Type B pancreatic cell (in vitro differentiated cells): ENCODE measurements at places on chromosomes 5 and 9.

- H3K36me3 ChIP-seq = no peaks in the 10 kb centered on the region
- H3K4me3 ChIP-seq = peak overlapping the region; percentile 40
- H3K27me3 ChIP-seq = peaks cover 8% of the 10 kb centered on the region
- peak overlapping the region; percentile 71 for H3K27ac ChIP-seq
- DNase-seq = no peak
Measured at GRCh38 chr5:147554261-147554817, 44.5 kb upstream of the DPYSL3 start.

GRCh38 chr5:130975847-130976246 lies 189.2 kb downstream of the HINT1 start:
- no peaks in the 10 kb centered on the region for H3K36me3 ChIP-seq
- no peaks in the 10 kb centered on the region for H3K4me1 ChIP-seq
- no peak overlapping the region for H3K27ac ChIP-seq
- no peak for DNase-seq
- peaks cover 3% of the 10 kb centered on the region for H3K27me3 ChIP-seq
- no peak overlapping the region for H3K4me3 ChIP-seq

- peaks cover 10% of the 10 kb centered on the region for H3K27me3 ChIP-seq
- H3K36me3 ChIP-seq = no peaks in the 10 kb centered on the region
- no peak overlapping the region for H3K4me3 ChIP-seq
- peaks cover 38% of the 10 kb centered on the region for H3K4me1 ChIP-seq
- H3K27ac ChIP-seq = no peak overlapping the region
Measured at GRCh38 chr5:125059255-125060002, 313.0 kb upstream of the ZNF608 start.

GRCh38 chr9:18526685-18527084 lies 52.7 kb downstream of the ADAMTSL1 start:
- peaks cover 9% of the 10 kb centered on the region for H3K4me1 ChIP-seq
- no peak for DNase-seq
- no peaks in the 10 kb centered on the region for H3K27me3 ChIP-seq
- H3K4me3 ChIP-seq = no peak overlapping the region
- peaks cover 3% of the 10 kb centered on the region for H3K36me3 ChIP-seq

DNA sequence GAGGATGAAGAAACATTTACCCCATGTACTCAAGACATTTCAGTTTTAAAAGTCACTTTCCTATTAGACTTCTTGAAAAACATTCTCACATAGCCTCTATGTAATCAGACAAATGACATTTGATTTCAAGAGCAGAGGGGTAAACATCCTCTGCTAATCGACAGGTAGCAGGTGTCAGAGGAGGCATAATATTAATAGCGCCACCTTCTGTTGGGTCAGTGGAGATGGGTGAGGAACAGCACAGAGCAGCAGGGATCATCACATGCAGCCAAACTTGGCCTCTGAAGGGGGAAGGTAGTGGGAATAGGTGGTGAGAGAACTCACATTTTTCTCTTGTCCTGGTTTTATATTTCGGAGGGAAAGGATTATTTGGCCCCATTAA lies 3.3 kb upstream of the LSM11 start:
- no peak overlapping the region for H3K27ac ChIP-seq
- peaks cover 5% of the 10 kb centered on the region for H3K27me3 ChIP-seq
- no peak for DNase-seq
- peak overlapping the region; percentile 30 for H3K4me3 ChIP-seq
- peaks cover 7% of the 10 kb centered on the region for H3K4me1 ChIP-seq
- no peaks in the 10 kb centered on the region for H3K36me3 ChIP-seq

DNA sequence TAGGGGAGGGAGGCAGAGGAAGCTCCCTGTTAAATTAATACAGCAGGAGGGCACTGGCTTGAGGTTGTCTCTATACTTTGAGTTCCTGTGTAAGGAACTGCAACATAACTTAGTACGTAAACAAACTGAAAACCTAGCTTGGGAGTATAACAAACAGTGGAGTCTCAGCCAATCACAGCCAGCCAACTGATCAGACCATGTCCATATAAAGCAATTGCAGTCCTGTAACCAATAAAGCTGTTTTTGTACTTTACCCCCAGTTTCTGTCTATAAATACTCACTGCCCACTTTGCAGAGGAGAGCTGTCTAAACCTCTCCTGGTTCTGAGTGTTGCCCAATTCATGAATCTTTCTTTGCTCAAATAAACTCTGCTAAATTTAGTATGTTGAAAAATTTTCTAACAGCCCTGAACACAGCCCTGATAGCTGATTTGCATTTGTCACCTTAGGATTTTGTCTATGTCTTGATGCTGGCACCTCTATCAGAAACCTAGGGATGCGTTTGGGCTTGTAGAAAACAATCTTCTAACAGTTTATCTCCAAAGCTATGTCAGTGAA lies 39.9 kb downstream of the GDNF start:
- no peak for DNase-seq
- no peaks in the 10 kb centered on the region for H3K4me1 ChIP-seq
- no peaks in the 10 kb centered on the region for H3K27me3 ChIP-seq

GRCh38 chr9:3240656-3241268 lies 285.0 kb downstream of the RFX3 start:
- DNase-seq = no peak
- no peak overlapping the region for H3K27ac ChIP-seq
- no peak overlapping the region for H3K4me3 ChIP-seq
- peaks cover 14% of the 10 kb centered on the region for H3K36me3 ChIP-seq

- H3K4me3 ChIP-seq = peak overlapping the region; percentile 32
- peaks cover 8% of the 10 kb centered on the region for H3K4me1 ChIP-seq
- H3K27me3 ChIP-seq = peaks cover 16% of the 10 kb centered on the region
Measured at GRCh38 chr9:135968083-135968476, 6.9 kb upstream of the UBAC1 start.

DNA sequence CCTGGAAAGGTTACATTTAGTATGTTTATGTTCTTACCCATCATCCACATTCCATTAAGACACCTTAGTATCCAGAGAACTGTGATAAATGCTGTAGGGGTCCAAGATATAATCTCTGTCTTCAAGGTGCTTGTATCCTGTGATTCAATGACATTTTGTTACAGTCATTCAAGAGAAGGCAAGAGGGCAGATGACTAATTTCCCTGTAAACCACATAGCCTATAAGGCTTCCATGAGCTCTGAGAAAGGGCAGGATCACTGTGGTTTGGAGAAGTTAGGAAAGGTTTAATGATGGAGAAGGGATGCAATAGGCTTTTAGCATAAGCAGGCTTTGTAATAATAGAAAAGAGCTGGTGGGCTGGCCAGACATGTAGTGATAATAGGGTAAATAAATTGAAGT lies 40.0 kb downstream of the PAPPA start:
- DNase-seq = no peak
- peaks cover 8% of the 10 kb centered on the region for H3K36me3 ChIP-seq
- H3K27me3 ChIP-seq = peaks cover 15% of the 10 kb centered on the region
- H3K27ac ChIP-seq = no peak overlapping the region
- no peak overlapping the region for H3K4me3 ChIP-seq

- DNase-seq = no peak
- H3K27ac ChIP-seq = peak overlapping the region; percentile 74
- no peak overlapping the region for H3K4me3 ChIP-seq
- H3K27me3 ChIP-seq = no peaks in the 10 kb centered on the region
Measured at GRCh38 chr5:14405706-14406553, 175.7 kb upstream of the OTULINL start.

- no peaks in the 10 kb centered on the region for H3K27me3 ChIP-seq
- H3K4me1 ChIP-seq = peaks cover 5% of the 10 kb centered on the region
- no peak overlapping the region for H3K27ac ChIP-seq
- H3K4me3 ChIP-seq = no peak overlapping the region
Measured at GRCh38 chr5:172038167-172038566, 31.7 kb upstream of the FBXW11 start.

DNA sequence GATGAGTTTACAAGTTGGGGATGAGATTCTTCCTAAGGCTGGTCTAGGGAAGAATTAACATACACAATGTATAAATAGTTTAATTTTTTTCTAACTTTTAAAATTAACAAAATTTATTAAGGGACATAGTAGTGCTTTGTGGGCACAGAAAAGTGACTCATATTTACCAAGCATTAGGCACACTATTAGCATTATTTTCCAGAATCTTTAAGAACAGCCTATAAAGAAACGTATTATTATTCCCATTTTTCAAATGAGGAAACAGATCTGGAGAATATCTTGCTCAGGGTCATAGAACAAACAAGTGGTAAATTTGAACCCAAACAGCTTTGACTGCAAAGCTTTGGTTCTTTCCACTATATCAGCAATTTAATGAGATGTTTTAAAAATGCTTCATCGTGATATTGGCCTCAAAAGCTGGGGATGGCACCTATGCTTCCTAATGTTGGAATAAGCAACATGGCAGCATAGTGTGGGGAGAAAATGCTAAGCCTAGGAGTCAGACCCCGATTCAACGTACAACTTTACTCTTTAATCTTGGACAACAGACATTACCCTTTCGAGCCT lies 55.9 kb downstream of the ABCA1 start:
- peaks cover 39% of the 10 kb centered on the region for H3K4me1 ChIP-seq
- no peaks in the 10 kb centered on the region for H3K27me3 ChIP-seq
- H3K36me3 ChIP-seq = peaks cover 15% of the 10 kb centered on the region
- no peak overlapping the region for H3K27ac ChIP-seq
- no peak for DNase-seq

- no peak overlapping the region for H3K4me3 ChIP-seq
- no peaks in the 10 kb centered on the region for H3K36me3 ChIP-seq
- no peak overlapping the region for H3K27ac ChIP-seq
- peaks cover 3% of the 10 kb centered on the region for H3K27me3 ChIP-seq
- no peak for DNase-seq
Measured at GRCh38 chr5:52702877-52703276, 84.8 kb upstream of the ITGA1 start.

GRCh38 chr9:136482793-136483588 lies at the start of gene SEC16A:
TSS of gene SEC16A (minus strand) at chr9:136483040. CDS start at chr9:136477615, 5,425 bp downstream.
- peak within 1 kb of the TSS; percentile 95 for H3K27ac ChIP-seq
- H3K36me3 ChIP-seq = no peaks in the 10 kb centered on the region
- H3K4me3 ChIP-seq = peak within 1 kb of the TSS; percentile 96
- DNase-seq = peak; percentile 100
- H3K4me1 ChIP-seq = peaks cover 19% of the 10 kb centered on the region
- H3K27me3 ChIP-seq = no peaks in the 10 kb centered on the region

- H3K27me3 ChIP-seq = no peaks in the 10 kb centered on the region
- no peaks in the 10 kb centered on the region for H3K4me1 ChIP-seq
- H3K4me3 ChIP-seq = no peak overlapping the region
- H3K36me3 ChIP-seq = no peaks in the 10 kb centered on the region
Measured at GRCh38 chr9:74804018-74804385, 83.7 kb downstream of the TRPM6 start.

DNA sequence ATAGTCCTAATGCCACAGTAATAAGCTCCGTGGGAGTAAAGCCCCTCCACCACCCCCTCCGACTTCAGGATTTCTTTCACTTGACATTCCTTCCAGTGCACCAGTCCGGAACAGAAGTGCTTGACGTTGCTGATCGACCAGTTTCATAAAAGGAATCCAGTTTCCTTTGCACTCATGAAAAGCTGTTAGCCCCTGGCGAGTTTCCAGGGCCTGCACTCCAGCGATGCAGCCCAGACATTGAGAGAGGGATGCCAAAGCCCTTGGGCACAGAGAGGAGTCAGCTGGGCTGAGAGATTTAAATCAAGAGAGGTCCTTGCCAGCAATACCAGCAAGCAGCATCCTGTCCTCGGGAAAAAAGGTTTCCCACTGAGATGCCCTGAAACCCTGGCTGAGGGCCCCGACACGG lies 170.1 kb downstream of the GABBR2 start:
- DNase-seq = no peak
- H3K27ac ChIP-seq = no peak overlapping the region
- no peaks in the 10 kb centered on the region for H3K4me1 ChIP-seq
- H3K4me3 ChIP-seq = no peak overlapping the region

GRCh38 chr9:21082671-21083070 lies 4.9 kb upstream of the IFNB1 start:
- no peak for DNase-seq
- H3K4me1 ChIP-seq = no peaks in the 10 kb centered on the region
- no peak overlapping the region for H3K27ac ChIP-seq
- no peak overlapping the region for H3K4me3 ChIP-seq
- no peaks in the 10 kb centered on the region for H3K27me3 ChIP-seq

DNA sequence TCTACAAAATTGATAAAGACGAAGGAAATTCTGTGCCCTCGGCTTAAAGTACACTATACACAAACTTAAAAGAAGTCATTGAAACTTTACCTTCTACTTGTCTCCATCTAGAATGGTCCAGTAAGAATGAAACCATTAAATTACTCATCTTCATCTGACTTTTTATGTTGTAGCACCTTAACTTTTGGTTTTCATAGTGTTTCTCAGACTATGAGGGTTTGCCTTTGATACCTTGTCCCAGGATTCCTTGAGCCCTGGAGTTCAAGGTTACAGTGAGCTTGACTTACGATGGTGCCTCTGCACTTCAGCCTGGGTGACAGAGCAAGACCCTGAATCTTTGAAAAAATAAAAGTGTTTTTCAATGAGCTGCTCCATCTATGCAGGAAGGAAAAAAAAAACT lies 132.2 kb downstream of the CDC42SE2 start:
- H3K4me1 ChIP-seq = peaks cover 7% of the 10 kb centered on the region
- no peaks in the 10 kb centered on the region for H3K27me3 ChIP-seq
- no peak overlapping the region for H3K27ac ChIP-seq
- H3K4me3 ChIP-seq = no peak overlapping the region
- no peak for DNase-seq

- peaks cover 4% of the 10 kb centered on the region for H3K36me3 ChIP-seq
- H3K4me1 ChIP-seq = no peaks in the 10 kb centered on the region
- no peak overlapping the region for H3K27ac ChIP-seq
Measured at GRCh38 chr9:123894822-123895221, 35.1 kb downstream of the DENND1A start.

GRCh38 chr5:1061916-1062315 lies 49.9 kb downstream of the SLC12A7 start:
- no peaks in the 10 kb centered on the region for H3K4me1 ChIP-seq
- no peaks in the 10 kb centered on the region for H3K27me3 ChIP-seq
- H3K27ac ChIP-seq = no peak overlapping the region

DNA sequence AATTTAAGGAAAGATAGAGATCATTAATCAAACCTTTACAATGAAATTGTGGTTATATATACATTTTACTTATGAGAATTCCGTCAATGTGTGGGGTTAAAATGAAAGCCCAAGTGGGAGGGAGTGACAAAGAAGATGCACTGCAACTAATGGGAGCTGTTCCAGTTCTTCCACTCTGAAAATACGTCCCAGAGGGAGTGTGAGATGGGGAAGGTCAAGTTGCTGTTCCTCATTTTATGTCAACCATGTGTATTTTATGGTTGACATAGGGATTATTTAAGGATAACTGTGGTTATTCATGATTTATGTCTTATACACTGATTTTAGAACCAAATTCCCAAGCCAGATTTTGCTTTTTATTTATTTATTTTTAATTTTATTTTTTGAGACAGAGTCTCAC lies 14.2 kb upstream of the RGS3 start:
- H3K27ac ChIP-seq = no peak overlapping the region
- no peaks in the 10 kb centered on the region for H3K36me3 ChIP-seq
- no peak overlapping the region for H3K4me3 ChIP-seq
- H3K27me3 ChIP-seq = no peaks in the 10 kb centered on the region
- DNase-seq = no peak
